ENCODE measurements at places on chromosomes 16 and 17.

- DNase-seq = no peak
Measured at GRCh38 chr16:86570558-86571529, 4.2 kb downstream of the FOXC2 start.

GRCh38 chr17:9299695-9300094 is 275.9 kb downstream of the STX8 start:
- DNase-seq = no peak

DNA sequence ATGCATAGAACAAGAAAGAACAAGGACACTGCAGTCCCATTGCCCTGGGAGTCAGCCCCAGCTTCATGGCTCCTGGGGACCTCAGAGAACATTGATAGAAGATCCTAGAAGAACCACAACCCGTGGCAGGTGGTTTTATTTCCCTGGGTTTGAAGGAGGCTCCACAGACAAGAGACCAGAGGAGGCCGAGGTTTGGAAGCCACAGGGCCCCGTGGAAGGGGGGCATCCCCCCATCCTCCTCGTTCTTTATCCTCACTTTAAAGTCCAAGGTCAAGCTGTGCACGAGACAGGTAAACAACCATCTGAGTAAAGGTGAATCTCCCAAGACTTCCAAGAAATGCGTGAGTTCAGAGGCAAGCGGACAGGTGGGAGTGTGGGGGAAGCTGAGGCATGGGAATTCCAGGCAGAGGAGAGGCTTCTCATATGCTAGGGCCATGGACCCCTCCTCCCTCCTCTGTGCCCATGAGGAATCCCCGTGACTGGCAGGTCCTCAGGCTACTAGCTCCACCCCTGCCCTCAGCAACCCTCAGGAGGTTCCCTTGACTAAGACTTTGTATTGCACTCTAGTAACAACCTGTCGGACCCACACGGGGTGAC is 849 bp upstream of the SULT1A1 start:
- no peak for DNase-seq

- DNase-seq = no peak
Measured at GRCh38 chr17:56603486-56604238, 10.2 kb downstream of the NOG start.

DNA sequence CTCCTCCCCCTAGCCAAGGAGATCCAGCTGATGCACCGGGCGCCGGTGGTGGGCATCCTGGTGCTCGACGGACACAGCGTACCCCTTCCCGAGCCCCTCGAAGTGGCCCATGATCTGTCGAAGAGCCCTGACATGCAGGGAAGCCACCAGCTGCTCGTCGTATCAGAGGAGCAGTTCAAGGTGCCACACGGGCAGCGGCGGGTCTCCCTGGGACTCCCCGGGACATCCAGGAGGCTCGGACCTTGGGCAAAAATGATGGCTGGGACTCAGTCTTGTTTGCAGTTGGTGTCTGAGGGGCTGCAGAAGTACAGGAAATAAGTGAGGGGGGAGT is 15.8 kb upstream of the MYO15B start:
- DNase-seq = no peak

- DNase-seq = no peak
Measured at GRCh38 chr16:50846511-50846910, 104.6 kb downstream of the CYLD start.

DNA sequence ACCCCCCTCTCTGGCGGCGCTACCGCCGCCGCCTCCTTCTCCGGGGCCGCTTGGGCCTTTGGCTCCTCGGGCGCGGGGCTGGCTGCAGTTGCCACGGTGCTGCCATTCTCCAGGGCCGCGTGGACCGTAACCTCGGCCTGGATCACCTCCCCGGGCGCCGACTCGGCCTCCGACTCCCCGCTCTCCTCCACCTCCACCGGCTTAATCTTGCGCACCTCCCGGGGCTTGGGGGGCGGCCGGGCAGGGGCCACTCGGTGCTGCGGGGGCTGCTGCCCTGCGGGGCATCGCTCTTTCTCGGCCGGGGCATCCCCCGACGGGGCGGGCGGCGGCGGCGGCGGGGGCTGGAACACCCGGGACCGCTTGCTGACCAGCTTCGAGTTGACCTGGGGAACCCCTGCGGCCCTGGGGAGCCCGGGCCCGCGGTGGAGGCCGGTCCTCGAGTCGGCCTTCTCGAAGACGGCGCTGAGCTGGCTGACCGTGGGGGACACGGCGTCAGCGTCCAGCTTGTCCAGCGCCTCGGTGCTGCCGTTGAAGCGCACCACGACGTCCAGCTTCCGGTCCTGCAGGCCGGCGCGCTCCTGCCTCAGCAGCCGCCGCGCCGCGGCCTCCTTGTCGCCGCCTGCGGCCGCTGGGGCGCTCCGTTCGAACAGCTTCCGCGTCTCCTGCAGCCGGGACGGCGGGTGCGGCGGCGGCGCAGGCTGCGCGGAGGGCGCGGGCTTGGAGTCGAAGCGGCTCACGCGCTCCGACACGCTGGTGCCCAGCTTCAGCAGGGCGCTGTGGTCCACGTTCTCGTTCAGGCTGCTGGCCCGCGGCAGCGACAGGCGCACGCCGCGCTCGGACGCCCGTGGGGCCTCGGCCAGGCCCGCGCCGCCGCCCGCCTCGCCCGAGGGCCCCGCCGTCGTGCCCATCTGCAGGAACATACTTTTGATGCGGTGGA is 792 bp downstream of the PPP1R9B start:
- DNase-seq = peak; percentile 69

- peak; percentile 38 for DNase-seq
Measured at GRCh38 chr17:13540546-13540945, 61.2 kb downstream of the HS3ST3A1 start.

DNA sequence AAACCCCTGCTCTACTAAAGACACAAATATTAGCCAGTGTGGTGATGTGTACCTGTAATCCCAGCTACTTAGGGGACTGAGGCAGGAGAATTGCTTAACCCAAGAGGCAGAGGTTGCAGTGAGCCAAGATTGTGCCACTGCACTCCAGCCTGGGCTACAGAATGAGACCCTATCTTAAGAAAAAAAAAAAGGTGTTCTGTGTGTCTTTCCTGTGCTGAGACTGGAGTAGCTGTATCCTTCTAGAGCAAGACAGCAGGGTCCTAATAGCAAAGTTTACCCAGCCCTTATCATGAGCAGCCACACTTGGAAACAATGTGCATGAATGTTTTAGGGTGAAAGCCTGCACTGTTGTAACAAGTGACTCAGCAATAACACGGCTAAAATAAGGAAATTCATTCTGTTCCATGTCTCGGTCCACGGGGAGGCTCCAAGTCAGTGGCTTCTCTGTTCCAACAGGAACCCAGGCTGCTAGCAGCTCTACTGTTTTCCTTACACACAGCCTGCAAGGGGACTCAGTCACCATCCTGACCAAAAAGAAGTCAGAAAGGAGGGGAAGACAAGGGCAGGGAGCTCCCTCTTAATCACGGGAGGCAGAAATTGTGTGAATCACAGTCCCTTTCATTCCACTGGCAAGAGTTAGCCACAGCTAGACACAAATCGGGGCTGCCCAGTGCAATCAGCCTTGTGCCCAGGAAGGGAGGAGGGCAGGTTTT is 7.1 kb upstream of the SLC5A11 start:
- peak; percentile 30 for DNase-seq
